M059J (cell line): ENCODE measurements at places on chromosomes 3 and 15. TPM values are rescaled to one million over a fixed set of nuclear protein-coding genes. Genes with fewer than 3 reads are reported as not detected.

Gene USF3
- 9.9 and 13.8 TPM in 2 replicates for total RNA-seq

Gene SQOR
- total RNA-seq: 30.8 and 47.0 TPM in 2 replicates

Gene IL20RB
- total RNA-seq: 1.7 and 2.4 TPM in 2 replicates

Gene CTXND1
- not detected in 2 replicates for total RNA-seq

Gene GPR156
- total RNA-seq: 0.66 and 2.2 TPM in 2 replicates

Gene MYRIP
- 0.12 TPM in 1 of 2 replicates, not detected in the other for total RNA-seq

Gene GPR15
- 27.8 and 41.3 TPM in 2 replicates for total RNA-seq

Gene NOP10
- total RNA-seq: 319 and 492 TPM in 2 replicates

- no peak for DNase-seq
Observed at GRCh38 chr3:114025451-114025850, 30.9 kb downstream of the CCDC191 start.

DNA sequence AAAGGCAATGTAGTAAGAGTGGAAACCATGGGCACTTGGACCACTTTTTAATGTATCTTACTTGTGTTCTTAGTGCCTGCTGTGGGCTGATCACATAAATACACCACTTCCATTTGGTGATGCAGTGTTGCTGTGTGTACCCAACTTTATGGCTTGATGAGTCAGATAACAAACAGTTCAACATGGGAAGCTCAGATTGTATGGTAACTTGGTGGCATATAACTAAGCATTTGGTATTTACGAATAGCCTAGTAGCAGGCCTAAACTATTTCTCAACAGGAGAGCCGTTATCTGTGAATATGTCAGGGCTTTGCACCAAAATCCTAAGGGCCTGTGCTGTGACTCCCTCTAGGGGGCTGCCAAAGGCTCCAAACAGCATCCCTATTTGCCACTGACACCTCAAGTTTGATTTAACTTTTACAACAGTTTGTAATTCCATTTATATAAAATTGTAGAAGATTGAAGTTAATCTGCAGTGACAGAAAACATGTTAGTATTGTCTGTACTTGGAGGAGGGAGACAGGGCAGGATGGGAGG is 640.4 kb upstream of the CADM2 start:
- no peak for DNase-seq

DNA sequence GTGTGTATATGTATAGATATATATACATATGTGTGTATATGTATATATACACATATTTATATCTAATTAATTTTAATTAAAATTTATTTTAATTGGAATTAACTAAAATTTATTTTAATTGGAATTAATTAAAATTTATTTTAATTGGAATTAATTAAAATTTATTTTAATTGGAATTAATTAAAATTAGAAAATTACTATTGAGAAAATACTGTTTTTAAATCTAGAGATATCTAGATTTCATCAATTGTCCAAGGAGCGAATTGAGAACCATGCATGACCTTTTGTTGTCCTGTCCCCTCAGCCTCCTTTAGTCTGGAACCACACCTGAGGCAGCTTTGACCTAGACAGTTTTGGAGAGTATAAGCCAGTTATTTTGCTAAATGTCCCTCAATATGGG is 1.8 kb downstream of the MOBP start:
- DNase-seq: no peak

DNA sequence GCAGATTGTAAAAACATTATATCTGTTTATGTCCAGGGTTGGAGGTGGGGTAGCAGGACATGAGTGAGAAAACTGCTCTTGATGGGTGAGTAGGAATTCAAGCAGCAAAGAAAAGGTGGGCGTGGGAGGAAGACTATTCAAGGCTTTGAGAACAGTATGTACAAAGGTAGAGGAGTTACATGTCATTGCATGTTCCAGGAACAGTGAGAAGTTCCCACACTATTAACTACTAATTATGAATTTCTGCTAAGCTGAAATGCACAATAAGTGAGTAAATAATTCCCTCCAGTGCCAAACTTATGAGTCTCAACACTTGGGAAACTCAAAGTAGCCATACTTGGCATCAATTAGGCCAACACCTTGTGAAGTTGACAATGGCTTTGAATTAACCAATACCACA is 80.1 kb downstream of the SRGAP3 start:
- DNase-seq: no peak

DNA sequence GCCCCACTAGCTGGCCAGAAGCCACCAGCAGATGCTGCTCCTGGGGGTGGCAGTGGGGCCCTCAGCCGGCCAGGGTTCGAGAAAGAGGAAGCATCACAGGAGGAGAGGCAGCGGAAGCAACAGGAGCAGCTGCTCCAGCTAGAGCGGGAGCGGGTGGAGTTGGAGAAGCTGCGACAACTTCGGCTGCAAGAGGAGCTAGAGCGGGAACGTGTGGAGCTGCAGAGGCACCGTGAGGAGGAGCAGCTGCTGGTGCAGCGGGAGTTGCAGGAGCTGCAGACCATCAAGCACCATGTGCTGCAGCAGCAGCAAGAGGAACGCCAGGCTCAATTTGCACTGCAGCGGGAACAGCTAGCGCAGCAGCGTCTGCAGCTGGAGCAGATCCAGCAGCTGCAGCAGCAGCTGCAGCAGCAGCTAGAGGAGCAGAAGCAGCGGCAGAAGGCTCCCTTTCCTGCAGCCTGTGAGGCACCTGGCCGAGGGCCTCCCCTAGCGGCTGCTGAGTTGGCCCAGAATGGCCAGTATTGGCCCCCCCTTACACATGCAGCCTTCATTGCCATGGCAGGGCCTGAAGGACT is 17.5 kb upstream of the APEH start:
- DNase-seq: no peak

DNA sequence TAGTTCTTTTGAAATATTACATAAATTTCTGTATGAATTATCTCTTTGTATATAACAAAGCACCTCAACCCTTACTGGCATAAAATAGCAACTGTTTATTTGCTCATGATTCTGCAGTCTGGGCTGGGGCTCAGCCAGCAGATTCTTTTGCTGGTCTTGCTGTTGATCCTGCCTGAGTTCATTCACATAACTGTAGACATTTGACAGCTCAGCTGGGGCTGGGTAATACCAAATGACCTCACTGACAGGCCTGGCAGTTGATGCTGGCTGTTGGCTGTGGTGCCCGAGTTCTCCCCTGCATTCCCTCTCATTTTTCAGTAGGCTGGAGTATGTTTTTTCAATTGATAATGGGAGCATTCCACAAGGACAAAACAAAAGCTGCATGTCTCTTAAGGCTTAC is 449.9 kb upstream of the GOLIM4 start:
- peak; percentile 2 for DNase-seq

- DNase-seq: peak; percentile 97
Observed at GRCh38 chr3:188950832-188951489, 220.8 kb upstream of the TPRG1 start.

DNA sequence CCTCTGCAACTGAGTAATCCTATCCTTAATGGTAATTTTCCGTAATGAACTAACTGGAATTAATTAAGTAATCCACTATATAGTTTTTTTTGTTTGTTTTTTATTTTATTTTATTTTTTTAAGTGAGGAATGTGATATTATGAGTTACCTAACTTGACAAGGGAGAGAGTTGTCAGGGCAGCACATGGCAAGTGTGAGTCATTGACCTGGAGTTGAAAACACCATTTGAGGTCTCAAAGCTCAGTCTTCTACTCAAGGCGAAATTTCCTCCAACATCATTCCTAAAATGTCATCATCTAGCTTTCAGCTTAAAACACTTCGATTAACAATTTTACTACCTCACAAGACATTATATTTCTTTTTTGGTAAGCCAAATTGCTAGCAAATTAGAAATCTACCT is 87.8 kb downstream of the NECTIN3 start:
- peak; percentile 45 for DNase-seq

DNA sequence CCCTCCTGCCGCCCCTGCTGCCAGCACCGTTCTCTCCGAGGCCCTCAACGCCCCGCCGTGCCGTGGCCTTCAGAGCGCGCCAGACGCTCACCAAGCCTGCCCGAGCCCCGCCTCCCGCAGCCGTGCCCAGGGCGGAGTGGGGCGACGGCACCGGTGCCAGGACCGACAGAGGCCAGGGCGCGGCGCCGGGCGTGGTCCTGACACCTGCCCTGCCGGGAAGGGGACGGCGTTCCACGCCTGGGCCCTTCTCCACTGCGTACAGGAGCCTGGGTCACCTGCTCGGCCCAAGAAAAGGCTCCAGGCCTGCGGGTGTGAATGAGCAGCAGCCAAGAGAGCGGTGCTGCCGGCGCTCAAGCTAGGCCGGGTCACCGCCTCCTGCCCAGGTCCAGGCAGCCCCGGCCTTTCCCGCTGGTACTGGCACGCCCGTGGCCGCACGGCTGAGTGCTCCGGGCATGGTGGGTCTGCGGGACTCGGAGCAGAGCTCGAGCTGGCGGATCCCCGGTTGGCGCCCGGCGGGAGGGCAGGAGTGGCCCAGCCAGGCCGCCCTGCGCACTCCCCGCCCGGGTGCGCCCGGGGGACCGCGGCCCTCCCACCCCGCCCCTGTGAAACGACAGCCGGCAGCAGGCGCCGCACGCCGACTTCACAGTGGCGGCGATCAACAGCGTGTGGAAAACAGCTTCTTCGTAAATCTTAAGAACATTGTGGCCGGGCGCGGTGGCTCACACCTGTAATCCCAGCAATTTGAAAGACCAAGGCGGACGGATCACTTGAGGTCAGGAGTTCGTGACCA is 4.2 kb downstream of the OCA2 start:
- DNase-seq: peak; percentile 16

DNA sequence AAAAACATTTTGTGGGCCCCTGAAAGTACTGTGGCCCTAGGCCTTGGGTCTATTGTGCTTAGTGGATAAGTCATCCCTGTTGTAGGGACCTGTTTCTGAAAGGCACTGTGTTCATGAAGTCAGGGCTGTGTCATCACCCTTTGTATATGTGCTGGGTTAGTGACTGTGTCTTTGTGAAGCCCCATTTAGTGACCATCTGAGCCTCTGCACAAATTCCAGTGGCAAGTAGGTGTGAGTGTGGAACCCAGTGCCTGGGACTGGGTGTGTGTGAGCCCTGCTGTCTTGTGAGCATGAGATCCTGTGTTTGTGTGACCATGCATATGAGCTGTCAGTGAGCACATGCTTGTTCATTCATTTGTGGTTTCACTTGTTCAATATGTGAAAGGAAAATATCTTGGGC is 1.2 kb upstream of the HYAL1 start:
- no peak for DNase-seq

DNA sequence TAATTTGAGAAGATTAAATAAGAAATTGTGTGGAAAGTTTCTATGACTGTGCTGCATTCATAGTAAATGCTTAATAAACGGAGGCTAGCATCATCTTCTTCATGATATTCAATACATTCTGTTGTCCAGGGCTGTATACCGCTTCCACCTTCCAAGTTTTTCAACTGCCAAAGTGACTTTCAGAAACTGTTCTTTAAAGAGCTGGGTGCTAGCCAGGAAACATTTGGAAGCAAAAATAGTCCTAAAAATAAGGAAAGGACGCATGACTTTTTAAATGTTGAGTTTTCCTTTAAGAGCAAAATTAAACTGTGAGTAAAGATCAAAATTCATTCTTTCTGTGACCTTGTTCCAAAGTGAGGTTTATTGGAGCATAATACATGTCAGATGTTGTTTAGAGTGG is 9.4 kb upstream of the ERC2 start:
- no peak for DNase-seq

DNA sequence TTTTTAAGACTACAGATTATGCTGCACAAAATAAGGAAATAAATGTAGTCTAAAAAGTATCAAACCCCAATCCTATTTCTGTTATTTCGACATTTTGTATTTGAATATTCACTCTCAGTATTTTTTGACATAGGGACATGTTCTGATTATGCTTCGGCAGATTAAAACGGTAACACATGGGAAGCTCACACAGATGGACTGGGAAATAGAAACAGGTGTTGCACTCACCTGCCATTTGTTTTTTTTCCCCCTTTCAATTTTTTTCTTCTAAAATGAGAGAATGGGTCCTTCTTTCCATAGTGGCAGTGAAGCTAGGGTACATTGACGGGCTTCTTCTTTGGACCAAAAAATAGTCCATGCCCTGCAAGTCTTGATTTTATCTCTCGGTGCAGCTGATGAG is 163.1 kb downstream of the MYRIP start:
- no peak for DNase-seq

GRCh38 chr15:76439542-76439941 is 103.0 kb downstream of the ISL2 start:
- DNase-seq: no peak

- DNase-seq: no peak
Observed at GRCh38 chr15:47507221-47507985, 209.9 kb upstream of the SEMA6D start.

- no peak for DNase-seq
Observed at GRCh38 chr3:68483601-68484000, 448.7 kb downstream of the TAFA4 start.

- DNase-seq: peak; percentile 55
Observed at GRCh38 chr3:45499529-45499928, 95.0 kb upstream of the LIMD1 start.

DNA sequence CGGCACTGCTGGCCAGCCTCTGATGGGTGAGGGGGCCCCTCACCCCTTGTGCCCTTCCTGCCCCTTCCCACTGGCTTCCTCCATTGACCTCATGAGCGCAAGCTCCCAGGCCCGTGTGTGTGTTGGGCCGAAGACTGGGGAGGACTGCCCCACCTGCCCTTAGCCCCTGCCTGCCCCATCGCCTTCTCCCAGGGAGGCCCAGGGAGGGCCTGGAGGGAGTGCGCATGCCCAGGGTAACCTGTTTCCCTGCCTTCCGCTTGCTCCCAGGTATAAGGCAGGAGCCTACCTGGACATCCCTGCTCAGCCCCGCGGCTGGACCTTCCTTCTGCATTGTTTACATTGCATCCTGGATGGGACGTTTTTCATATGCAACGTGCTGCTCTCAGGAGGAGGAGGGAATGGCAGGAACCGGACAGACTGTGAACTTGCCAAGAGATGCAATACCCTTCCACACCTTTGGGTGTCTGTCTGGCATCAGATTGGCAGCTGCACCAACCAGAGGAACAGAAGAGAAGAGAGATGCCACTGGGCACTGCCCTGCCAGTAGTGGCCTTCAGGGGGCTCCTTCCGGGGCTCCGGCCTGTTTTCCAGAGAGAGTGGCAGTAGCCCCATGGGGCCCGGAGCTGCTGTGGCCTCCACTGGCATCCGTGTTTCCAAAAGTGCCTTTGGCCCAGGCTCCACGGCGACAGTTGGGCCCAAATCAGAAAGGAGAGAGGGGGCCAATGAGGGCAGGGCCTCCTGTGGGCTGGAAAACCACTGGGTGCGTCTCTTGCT is 8.8 kb downstream of the DLL4 start:
- DNase-seq: peak; percentile 59

GRCh38 chr15:58167095-58167691 is 29.0 kb downstream of the AQP9 start:
- DNase-seq: no peak

DNA sequence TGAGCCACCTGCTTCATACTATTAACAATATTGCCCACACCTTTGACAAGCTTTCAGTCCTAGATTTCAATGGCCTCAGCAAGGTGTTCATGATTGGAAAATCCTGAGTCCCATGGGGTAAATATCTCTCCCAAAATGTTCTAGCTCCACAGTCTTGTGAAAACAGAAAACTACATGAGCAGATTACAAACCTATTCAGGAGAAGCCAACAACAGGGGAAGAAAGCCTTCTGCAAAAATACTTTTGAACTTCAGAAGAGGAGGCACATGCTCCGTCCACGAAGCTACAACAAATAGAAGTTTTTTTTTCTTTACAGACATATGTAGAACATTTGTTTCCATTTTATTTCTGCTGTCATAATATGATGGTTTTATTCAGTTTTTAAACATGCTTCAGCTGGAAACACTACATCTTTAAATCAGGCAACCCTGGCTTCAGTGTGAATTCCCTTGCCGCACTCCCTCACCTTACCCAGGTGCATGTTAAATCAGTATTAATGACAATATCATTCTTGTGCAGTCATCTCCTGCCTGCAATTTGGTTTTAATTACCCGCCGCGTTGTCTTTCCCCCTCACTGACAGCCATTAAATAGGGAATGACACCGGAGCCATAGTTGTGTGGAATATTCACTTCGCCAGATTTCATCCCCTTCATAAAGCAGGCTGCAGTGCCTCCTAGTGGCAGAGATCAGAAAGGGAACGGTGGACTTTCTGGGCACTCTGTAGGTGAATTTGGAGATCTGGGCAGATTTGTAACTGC is 725.5 kb upstream of the ARRDC4 start:
- DNase-seq: peak; percentile 31
